NCI-H774 (cell line): ENCODE measurements at places on chromosomes 7 and 10.

DNA sequence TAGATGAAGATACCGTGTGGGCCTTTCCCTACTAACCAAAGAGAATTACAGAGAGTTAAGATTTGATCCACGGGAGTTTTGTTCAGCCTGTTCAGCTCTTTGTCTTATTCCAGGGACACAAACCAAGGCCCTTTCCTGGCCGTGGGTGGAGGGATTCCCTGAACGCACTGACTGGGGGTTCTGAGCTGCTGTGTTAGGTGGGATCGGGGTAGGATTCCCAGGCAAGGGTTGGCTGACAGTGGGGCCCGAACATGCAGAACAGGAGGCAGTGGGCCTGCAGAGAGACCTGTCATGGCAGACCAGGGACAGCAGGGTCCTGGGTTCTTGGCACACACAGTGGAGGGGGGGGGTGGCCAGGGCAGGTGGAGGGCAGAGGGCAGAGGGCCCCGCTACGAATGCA, 89.5 kb upstream of the MKI67 start:
- DNase-seq, result no peak

- DNase-seq, result no peak
Measured at GRCh38 chr10:46541735-46542566, 14.5 kb downstream of the GPRIN2 start.

- DNase-seq, result no peak
Measured at GRCh38 chr7:151320263-151320845, 21.3 kb upstream of the NUB1 start.

DNA sequence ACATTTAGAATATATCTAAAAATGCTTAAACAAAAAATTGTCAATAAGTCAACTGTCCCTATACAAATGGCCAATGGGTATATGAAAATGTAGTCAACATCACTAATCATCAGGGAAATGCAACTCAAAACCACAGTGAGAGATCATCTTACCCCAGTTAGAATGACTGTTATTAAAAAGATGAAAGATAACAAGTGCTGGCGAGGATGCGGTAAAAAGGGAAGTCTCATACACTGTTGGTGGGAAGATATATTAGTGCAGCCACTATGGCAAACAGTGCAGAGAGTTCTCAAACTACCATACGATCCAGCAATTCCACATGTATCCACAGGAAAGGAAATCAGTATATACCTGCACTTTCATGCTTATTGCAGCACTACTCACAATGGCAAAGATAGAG, 48.6 kb upstream of the APBB1IP start:
- no peak for DNase-seq

DNA sequence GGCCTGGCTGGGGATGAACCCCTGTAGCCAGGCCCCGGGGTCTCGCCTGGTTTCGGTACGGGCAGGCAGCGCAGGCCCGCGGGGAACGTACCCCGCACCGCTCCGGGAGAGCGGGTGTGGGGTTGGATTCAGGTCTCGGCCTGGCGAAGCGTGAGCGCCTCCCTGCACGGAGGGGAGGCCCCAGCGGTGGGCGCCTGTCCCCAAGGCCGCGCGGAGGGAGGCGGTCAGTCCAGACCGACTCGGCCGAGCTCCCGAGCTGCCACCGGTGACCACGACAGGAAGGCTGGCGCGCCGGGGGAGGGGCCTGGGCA, 378 bp upstream of the INPP5F start:
- DNase-seq, result no peak

- no peak for DNase-seq
Measured at GRCh38 chr7:47405921-47406800, 175.8 kb downstream of the TNS3 start.

DNA sequence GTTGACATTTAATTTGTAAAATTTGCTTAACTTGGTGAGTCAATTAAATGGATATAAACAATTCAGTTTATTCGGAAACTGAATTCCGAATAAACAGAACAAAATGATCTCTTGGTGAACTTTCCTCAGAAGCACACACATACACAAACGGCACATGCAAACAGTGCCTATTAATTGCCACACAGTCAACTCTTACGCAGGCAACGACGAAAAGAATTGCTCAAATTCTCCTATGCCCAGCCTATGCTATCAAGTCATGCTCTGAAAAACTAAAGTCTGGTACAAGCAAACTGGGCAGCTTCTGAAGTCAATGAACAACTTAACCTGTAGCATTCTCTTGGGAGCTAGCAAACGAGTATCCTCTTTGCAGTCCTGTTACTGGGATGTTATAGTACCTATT, 38.8 kb upstream of the ASL start:
- no peak for DNase-seq

DNA sequence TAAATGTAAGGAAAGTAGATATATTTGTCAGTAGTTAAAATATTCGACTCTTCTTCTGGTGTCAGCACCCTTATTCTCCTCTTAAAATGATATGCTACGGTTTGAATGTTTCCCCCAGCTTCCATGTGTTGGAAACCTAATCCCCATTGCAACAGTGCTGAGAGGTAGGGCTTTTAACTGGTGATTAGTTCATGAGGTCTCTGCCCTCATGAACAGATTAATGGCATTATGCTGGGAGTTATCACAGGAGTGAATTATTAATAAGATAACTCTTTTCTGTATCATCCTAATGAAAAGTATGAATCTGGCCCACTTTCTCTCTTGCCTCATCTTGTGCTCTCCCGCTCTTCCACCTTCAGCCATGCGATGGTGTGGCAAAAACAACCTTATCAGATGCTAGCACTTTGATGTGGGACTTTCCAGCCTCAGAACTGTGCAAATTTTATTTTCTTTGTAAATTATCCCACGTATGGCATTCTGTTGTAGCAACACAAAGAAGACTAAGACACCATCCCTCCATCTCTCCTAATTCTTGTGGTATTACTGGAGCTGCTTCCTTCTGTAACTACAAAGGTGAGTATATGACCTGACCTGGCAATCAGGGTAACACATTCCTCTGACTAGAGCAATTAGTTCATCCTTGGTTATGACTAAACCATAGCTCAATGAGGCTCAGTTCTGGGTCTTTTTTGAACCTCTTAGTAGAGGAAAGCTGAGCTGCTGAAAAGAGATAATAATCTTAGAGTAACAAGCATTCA, 171.1 kb upstream of the TMEM196 start:
- no peak for DNase-seq

GRCh38 chr10:92845921-92846320, 2.4 kb upstream of the EXOC6 start:
- DNase-seq, result no peak

DNA sequence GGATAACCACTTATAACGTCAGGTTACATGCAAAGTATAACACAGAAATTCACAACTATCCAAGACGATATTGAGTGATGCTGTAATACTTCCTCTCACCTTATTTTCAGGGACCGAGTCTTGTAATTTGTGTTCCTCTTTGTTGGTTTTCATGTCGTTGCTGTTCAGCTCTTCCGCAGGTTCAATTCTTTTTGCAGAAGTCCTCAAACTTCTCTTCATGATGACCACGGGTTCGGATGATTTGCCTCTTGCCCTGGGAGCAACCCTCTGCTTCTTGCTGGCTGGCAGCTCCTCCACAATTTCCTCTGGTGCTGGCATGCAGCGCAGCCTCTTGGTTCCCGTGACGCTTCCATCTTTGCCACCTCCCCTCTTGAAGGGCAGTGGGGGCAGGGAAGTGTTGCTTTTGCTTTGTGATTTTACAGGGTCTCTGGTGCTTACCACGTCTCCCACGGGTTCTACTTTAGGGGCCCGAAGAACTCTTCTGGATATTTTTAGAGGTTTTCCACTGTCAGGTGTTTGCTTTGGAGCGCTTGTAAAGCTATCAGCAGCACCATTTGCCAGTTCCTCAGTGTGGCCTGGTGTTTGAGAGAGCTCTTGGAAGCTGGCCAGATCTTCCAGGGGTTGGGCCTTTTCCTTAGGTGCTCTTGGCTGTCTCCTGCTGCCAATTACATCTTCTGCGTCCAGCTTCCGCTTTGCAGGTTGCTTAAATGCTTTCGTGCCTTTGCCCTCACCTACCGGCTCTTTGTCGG, 23.6 kb downstream of the MKI67 start:
- no peak for DNase-seq

- no peak for DNase-seq
Measured at GRCh38 chr10:97371696-97372095, 29.4 kb downstream of the RRP12 start.

GRCh38 chr10:42738679-42739078, 43.9 kb upstream of the BMS1 start:
- DNase-seq, result no peak

DNA sequence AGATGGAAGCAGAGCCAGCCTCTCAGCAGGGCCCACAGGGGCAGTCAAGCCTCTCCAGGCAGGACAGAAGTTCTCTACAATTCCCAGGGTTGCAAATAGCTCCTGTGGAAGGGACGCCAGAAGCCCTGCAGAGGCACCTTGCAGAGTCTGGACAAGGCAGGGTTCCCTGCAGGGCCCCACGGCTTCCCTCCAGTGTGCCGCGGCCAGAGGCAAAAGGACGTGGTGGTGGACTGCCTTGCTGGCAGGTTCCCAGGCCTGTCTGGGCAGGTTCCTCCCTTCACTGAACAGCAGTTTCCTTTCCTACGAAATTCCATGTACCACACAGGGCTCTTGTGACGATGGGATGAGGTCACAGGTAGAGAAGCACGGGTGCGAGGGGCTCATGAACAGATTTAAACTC, 25.1 kb downstream of the UPP1 start:
- no peak for DNase-seq

- no peak for DNase-seq
Measured at GRCh38 chr10:16314259-16314658, 122.6 kb upstream of the PTER start.
